ENCODE measurements at places on chromosomes 7 and 10. TPM values are rescaled to one million over a fixed set of nuclear protein-coding genes. Genes with fewer than 3 reads are reported as not detected.

DNA sequence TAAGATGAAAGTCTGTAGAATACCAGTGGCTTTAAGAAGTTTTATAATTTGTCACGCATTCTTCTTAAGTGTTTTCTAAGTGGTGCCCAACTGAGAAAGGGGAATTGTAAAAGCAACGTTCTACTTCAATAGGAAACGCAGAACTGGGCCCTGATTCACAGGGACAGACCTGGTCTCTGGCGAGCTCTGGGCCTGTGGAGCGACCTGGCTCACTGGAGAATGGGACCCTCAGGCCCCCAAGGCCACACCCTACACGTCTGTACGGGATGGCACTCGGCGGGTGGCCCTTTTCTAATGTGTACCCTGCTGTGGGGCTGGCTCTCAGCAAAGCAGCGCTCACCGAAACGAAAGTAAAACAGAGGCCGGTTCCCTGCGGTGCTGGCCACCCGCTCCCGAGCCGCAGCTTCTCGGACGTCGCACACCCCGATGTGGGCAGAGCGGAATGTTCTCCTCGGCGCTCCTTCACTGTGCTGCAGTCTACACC, 205.0 kb downstream of the DIP2C start:
- peaks cover 24% of the 10 kb centered on the region for H3K36me3 ChIP-seq
- no peaks in the 10 kb centered on the region for H3K27me3 ChIP-seq
- H3K4me3 ChIP-seq, result peak overlapping the region; percentile 37

Gene EBLN1
- not detected for total RNA-seq

DNA sequence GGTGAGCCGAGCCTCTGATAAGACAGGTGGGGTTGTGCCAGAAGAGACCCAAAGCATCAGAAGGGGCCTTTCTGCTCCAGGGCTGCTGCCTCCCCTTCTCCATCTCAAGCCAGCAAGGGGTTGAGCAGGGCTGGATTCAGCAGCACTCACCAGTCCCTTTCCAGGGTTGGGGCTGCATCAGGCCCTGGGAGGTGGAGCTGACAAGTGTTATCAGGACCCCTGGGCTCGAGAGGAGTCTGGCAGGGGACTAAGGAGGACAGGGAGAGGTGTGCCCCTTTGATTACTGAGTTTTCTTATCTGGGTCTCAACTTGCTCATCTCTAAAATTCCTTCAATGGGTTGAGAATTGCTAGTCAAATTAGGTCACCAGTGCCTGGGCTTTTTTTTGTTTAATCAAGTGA, 17.8 kb downstream of the ARHGAP22 start:
- H3K27ac ChIP-seq, result no peak overlapping the region
- peaks cover 33% of the 10 kb centered on the region for H3K4me1 ChIP-seq
- H3K36me3 ChIP-seq, result peaks cover 6% of the 10 kb centered on the region
- H3K4me3 ChIP-seq, result no peak overlapping the region

Gene STEAP1B
- total RNA-seq, result 21.1 TPM

GRCh38 chr7:157714166-157715070, 377.6 kb downstream of the DNAJB6 start:
- H3K4me3 ChIP-seq, result no peak overlapping the region
- H3K27ac ChIP-seq, result no peak overlapping the region
- no peaks in the 10 kb centered on the region for H3K4me1 ChIP-seq
- no peaks in the 10 kb centered on the region for H3K36me3 ChIP-seq
- no peak for DNase-seq

DNA sequence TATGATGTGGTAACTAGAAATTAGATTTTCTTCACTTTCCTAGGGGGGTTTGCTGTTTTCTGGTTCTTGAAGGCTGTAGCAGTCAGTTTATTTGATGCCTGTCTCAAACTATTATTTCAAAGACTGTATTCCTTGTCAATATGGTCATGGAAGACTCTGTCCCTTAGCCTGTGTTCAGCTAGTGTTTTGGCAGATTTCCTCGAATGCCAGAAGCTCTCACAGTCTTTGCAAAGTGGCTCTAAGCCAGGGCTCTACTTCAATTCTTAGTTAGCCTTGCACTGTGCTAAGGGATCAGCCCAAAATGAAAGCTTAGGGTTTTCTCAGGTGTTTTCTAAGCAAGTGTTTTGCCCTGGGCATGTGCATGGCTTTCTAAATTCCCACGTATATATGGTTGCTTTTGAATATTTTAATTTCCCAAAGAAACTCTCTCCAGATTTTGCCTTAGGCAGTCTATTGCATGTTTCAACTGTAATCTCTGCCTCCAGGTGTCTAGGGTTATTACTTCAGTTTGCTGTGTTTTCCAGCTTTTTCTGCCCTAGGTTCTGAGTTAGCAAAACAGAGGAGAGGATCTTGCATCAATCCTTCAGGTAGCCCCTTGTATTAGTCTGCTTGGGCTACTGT, 7.2 kb upstream of the C1GALT1 start:
- no peaks in the 10 kb centered on the region for H3K4me1 ChIP-seq
- no peaks in the 10 kb centered on the region for H3K27me3 ChIP-seq
- no peak overlapping the region for H3K4me3 ChIP-seq
- H3K27ac ChIP-seq, result no peak overlapping the region
- no peak for DNase-seq
- H3K36me3 ChIP-seq, result no peaks in the 10 kb centered on the region

GRCh38 chr7:37342688-37343471, 105.8 kb downstream of the ELMO1 start:
- no peaks in the 10 kb centered on the region for H3K36me3 ChIP-seq
- H3K4me1 ChIP-seq, result no peaks in the 10 kb centered on the region
- H3K4me3 ChIP-seq, result no peak overlapping the region
- no peaks in the 10 kb centered on the region for H3K27me3 ChIP-seq
- H3K27ac ChIP-seq, result no peak overlapping the region

Gene CALML3
- total RNA-seq, result not detected

Gene UTF1
- not detected for total RNA-seq

DNA sequence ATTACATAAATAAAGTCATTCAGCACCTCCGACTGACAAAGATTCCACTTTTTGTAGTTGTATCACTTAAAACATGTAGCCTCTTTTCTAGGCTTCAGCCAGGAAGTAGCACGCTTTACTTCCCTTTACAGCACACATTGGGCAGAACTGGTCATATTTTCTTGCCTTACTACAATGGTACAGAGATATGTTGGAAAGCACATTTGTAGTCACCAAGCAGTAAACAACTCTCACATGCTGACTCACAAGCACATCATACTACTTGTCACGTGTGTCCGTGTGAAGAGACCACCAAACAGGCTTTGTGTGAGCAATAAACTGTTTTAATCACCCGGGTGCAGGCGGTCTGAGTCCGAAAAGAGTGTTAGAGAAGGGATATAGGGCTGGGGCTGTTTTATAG, 1071.8 kb downstream of the DNAJB9 start:
- H3K4me1 ChIP-seq, result no peaks in the 10 kb centered on the region
- H3K27ac ChIP-seq, result no peak overlapping the region
- no peak overlapping the region for H3K4me3 ChIP-seq
- no peak for DNase-seq
- H3K36me3 ChIP-seq, result no peaks in the 10 kb centered on the region

All from IMR-90 (cell line).